GM12891 (cell line): ENCODE measurements at places on chromosomes 12 and 14.

GRCh38 chr12:46205294-46205693 is 63.5 kb downstream of the SLC38A1 start:
- DNase-seq = no peak

- DNase-seq = no peak
Observed at GRCh38 chr14:96481731-96482314, 20.4 kb upstream of the PAPOLA start.

GRCh38 chr12:53147181-53147580 is 33.3 kb upstream of the ZNF740 start:
- no peak for DNase-seq

DNA sequence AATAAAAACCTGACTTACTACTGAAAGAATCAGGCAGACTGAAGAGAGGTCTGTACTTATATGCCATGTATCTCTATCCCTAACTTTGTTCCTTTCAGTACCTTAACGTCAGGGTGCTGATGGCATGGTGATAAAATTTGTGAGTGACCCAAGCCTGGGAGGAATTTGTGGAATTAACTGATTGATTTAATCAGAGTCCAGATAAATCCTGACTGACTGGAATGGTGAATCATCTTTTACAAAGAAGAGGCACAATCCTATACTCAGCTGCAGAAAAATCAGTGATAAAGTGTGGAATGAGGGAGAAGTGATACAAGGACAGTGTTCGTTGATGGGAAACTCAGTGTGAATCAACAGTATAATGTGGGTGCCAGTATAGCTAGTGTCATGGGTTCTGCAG is 3.7 kb downstream of the TDG start:
- no peak for DNase-seq

- no peak for DNase-seq
Observed at GRCh38 chr12:71014180-71014785, 93.7 kb upstream of the PTPRR start.

- DNase-seq = no peak
Observed at GRCh38 chr14:85016496-85016895, 513.4 kb upstream of the FLRT2 start.
